ENCODE measurements at places on chromosomes 6 and 20.

DNA sequence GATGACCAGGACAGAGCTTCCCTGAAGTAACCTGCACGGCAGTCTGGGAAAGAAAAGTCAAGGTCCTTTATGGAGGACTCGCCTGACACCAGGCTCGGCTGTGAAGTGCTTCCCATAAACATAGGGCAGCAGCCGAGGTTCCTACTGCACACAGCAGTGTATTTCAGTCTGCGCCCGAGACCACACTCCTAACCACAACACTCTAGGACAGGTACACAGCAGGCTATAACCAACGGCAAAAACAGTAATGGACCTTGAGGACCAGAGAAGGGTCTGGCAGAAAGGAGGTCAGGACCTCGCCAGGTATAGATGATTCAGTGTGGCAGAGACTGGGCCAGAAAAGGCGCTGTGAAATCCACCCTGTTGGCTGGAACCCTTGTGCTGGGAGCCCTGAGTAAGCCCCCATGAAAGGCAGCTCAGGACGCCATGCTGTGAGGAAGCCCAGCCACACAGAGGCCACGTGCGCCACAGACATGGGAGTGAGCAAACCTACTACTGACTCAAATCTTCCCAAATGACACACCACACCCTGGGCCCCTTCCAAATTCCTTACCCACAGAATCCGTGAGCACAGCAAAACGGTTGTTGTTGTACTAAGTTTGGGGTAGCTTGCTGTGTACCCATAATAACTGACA lies 129.6 kb upstream of the CST7 start:
- DNase-seq = no peak

- no peak for DNase-seq
These were observed 31.9 kb upstream of the THEMIS start for GRCh38 chr6:127932708-127933107.

- DNase-seq = no peak
These were observed 586.6 kb upstream of the BTBD3 start for GRCh38 chr20:11331096-11331495.

DNA sequence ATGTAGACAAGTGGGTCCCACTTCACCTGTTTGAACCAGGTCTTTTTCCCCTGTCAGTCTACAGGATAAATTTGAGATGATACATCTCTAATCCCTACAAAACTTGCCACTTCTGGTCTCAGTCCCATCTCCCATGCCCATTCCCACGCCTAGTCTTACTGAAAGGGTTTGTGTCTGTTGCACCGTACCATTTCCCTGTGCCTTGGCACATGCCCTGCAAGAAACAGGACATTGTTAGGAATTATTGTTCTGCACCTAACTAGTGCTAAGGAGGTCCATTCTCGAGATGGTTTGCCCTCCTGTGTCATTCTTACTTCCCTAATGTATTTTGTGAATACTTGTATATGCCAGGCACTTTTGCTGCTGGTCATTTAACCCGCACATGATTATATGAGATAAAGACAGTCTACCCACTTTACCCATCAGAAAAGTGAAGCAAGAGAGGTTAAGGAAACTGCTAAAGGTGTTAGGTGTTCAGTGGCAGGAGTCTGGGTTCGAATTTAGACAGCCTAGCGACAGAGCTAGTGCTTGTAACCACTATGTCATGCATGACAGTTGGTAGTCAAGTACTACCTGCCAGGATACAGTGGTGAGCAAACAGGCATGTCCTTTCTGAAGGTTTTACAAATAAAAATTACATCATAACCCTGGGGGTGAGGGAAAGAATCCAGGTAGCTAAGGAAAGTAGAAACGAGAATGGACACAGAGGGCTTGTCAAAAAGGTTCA lies 12.7 kb downstream of the FAM217A start:
- no peak for DNase-seq

- no peak for DNase-seq
These were observed 14.6 kb upstream of the LTV1 start for GRCh38 chr6:143828572-143828971.

GRCh38 chr6:159933077-159933476 lies 35.8 kb upstream of the IGF2R start:
- no peak for DNase-seq

DNA sequence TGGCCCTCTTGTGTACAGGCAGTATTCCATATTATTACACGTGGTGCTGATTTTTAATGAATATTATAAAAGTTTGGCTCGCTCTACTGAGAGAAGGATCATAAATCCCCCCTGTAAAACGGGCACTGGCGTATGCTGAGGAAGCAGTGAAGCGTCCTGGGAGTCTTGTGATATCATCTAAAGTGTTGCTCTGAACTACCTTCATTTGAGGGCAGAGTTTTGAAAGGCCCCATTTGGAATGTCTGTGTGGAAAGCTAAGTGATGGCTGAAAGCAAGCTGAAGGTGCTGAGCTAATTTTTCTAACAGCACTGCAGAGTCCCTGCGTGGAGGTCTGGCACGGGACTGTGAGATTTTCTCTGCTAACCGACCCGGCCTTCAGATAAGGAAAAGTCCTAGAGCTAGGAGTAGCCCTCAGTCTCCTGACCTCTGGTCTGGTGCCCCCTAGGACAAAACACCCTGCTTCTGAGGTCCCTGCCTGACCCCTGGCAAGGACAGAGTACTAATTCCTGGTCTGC lies 1.3 kb upstream of the BACH2 start:
- no peak for DNase-seq

- DNase-seq = no peak
These were observed 330.5 kb downstream of the TFAP2A start for GRCh38 chr6:10084111-10084986.

DNA sequence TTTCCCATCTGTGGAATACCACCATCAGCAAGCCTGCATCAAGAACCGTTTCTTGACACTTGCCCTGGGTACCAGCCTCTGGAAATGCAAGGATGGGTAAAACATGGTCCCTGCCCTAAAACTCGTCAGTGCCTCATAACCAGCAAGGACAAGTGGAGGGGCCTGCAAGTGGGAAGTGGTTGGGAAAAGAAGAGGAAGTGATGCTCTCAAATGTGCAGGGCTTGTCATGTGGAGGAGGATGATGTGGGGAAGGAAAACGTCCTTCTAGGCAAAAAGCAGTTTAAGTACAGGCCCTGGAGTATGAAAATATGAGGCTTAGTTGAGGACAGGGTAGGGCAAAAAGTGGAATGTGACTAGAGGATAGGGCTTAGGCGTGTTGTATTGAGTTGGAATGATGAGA lies 19.0 kb downstream of the RREB1 start:
- DNase-seq = no peak

GRCh38 chr20:10352934-10353824 lies 80.8 kb downstream of the MKKS start:
- DNase-seq = no peak

- no peak for DNase-seq
These were observed 7.3 kb downstream of the OARD1 start for GRCh38 chr6:41064841-41065240.

GRCh38 chr6:44270526-44271405 lies 516 bp downstream of the TMEM151B start:
- DNase-seq = no peak

DNA sequence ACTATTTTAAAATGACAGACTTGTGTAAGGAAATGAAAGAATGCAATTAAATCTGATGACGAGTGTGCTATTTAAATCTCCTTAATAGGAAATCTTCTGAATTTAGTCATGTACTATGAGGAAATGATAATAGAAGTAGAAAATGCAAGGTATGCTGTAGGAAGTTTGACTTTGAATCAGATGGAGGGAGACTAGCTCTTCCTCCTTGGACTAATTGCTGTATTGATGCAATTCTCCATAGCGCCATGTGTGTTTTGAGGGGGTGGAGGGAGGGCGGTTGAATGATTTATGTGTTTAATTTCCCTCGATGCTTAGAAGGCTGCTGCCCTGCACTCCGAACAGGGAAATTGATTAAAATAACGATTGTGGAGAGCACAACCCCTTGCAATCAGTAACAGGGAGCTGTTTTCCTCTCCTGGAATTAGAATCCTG lies 214.4 kb upstream of the PRND start:
- no peak for DNase-seq

DNA sequence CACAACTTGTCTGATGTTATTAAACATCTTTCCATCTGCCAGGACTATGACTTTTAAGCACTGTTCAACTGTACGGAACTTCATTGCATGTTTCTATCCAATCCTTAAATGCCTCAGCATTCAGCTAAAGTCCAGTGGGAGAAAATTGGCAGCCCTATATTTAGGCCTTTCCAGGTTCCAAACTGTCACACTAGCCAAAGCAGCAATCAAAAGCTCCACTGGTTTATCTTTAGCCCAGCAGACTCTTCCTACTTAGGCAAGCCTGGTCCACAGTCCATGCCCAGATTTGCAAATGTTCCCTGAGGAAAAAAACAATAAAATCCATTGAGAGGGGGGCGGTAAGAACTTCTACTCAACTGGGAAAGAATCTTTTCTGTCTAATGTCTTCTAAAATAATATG lies 349.1 kb upstream of the GJE1 start:
- DNase-seq = no peak

DNA sequence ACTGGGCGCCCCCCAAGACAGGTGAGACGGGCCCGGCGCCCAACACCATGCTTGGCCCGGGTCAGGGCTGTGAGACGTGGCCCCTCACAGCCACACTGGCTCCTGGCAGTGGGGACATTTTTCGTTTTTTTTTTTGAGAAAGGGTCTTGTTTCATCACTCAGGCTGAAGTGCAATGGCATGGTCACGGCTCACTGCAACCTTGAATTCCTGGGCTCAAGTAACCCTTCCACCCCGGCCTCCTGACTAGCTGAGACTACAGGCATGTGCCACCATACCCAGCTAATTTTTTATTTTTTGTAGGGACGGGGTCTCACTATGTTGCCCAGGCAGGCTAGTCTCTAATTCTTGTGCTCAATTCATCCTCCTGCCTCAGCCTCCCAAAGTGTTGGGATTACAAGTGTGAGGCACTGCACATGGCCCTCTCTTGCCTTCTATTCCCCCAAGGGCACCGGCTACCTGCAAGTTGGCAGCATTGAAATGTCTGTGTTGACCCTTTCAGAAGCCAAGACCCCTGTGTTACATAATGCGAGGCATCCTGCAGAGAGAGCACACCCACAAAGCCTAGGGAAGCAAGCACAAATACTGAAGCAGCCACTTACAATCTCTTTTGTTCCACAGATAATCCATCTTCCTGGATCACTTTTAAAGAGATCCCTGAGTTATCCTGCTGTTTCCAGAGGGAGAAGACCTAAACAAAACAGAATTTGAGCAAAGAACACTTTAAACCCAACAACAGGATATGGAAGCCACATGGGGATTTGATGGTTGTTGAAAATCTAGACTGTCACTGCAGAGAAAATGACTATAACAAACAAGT lies 57.5 kb upstream of the SLC4A11 start:
- no peak for DNase-seq

DNA sequence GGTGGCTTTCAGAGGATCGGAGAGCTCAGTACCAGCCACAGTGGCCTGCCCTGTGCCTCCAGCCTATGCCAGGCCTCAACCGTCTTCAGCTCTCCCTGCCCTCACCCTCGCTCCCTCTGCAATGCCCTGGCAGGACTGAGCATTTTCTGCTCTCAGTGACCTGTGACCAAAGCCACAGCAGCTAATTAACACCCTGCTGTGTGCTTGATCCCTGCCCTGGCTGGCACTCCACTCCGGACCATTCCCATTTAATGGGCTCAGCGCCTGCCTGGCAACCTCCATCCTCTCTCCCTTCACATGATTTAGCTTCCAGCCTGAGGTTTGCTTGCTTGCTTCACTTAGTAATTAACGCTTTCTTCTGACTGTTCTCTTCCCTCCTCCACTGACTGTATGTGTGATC lies 287.5 kb downstream of the LRFN2 start:
- DNase-seq = no peak

- no peak for DNase-seq
These were observed 4.1 kb upstream of the NOL4L start for GRCh38 chr20:32589256-32589655.

GRCh38 chr6:75579951-75580350 lies 21.7 kb upstream of the SENP6 start:
- no peak for DNase-seq

Measured in stimulated activated CD8-positive, alpha-beta memory T cell treated with anti-CD3 and anti-CD28 coated beads, Interleukin-4, amount 100 ng/mL, for 4 hours (primary cell).